ENCODE measurements at places on chromosomes 7 and 10. TPM values are rescaled to one million over a fixed set of nuclear protein-coding genes. Genes with fewer than 3 reads are reported as not detected.

SPDYE9 gene
- not detected for total RNA-seq

ANXA8 gene
- total RNA-seq = 267 TPM

NKX2-3 gene
- total RNA-seq = not detected

ACSM6 gene
- total RNA-seq = not detected

CALML5 gene
- total RNA-seq = 2.3 TPM

FZD8 gene
- 4.2 TPM for total RNA-seq

FRA10AC1 gene
- total RNA-seq = 4.8 TPM

ASB4 gene
- under 0.01 TPM for total RNA-seq

GATA3 gene
- total RNA-seq = 0.34 TPM

FXYD4 gene
- not detected for total RNA-seq

MSMB gene
- total RNA-seq = 0.34 TPM

IFIT5 gene
- total RNA-seq = 7.9 TPM

MYL7 gene
- 0.34 TPM for total RNA-seq

PAX4 gene
- not detected for total RNA-seq

CHAT gene
- not detected for total RNA-seq

CTAGE8 gene
- total RNA-seq = 7.2 TPM

PTPN20 gene
- total RNA-seq = 3.4 TPM

Data from nasal cavity respiratory epithelium epithelial cell of viscerocranial mucosa (primary cell).